ENCODE measurements at places on chromosomes 5 and 9.
A peak's percentile ranks its signal among the peaks of the same experiment; 100 is the strongest.

DNA sequence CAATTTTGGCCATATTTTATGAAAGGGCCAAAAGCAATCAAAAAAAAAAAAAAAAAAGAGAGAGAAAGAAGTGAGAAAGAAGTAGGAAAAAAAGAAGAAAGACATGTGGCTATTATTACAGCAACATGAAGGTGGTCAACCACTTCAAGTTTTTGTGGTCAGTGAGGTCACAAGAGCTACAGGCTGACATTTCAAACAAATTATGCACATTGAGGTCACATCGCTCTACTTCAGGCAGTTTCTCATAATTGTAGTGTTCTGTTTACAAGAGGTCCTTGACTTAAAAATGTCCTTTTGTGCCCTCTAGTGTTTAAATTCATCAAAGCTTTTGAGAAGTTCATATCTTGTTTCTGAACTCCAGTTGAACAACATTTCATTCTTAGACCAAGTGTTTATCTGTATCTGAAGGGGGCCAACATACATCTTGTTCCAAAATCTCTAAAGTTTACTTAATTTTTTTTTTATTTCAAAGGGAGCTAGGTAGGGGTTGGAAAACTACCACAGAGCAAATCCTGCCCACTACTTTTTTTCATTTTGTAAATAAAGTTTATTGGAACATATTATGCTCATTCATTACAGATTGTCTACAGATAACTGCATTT, 513.1 kb downstream of the PDE4D start:
- peak; percentile 68 for DNase-seq

DNA sequence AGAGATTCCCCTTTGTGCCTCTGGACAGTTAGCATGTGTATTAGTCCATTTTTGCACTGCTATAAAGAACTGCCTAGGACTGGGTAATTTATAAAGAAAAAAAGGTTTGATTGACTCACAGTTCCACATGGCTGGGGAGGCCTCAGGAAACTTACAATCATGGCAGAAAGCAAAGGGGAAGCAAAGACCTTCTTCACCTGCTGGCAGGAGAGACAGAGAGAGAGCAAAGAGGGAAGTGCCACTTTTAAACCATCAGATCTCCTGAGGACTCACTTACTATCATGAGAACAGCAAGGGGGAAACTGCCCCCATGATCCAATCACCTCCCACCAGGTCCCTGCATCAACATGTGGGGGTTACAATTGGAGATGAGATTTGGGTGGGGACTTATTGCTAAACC, 6.0 kb downstream of the CFAP90 start:
- DNase-seq = no peak

- DNase-seq = no peak
Observed at GRCh38 chr5:154015071-154015693, 23.5 kb downstream of the FAM114A2 start.

- no peak for DNase-seq
Observed at GRCh38 chr5:134127988-134128647, 13.6 kb downstream of the TCF7 start.

- DNase-seq = no peak
Observed at GRCh38 chr5:157046041-157046440, 12.9 kb downstream of the HAVCR1 start.

DNA sequence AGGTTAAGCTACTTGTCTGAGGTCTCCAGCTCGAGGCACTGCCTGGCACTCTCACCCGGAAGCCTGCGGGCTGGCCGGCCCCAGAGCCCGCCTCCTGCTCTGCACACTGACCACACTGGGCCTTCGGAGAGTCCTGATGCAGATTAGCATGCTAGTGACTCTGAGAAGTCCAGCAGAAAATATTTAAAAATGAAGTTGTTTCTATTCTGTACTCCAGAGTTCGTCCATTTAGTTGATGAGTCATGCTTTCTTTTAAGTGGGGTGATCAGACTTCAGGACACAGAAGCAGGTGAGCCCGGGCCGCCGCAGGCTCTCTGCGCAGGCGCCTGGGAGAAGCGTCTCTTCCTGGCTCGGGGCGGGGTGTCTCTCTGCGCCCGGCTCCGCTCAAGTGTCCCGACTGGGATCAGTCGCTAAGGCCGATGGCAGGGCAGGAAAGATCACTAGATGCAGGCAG, 32.5 kb downstream of the FAM240B start:
- peak; percentile 7 for DNase-seq
